ENCODE measurements at places on chromosomes 12 and 14.

DNA sequence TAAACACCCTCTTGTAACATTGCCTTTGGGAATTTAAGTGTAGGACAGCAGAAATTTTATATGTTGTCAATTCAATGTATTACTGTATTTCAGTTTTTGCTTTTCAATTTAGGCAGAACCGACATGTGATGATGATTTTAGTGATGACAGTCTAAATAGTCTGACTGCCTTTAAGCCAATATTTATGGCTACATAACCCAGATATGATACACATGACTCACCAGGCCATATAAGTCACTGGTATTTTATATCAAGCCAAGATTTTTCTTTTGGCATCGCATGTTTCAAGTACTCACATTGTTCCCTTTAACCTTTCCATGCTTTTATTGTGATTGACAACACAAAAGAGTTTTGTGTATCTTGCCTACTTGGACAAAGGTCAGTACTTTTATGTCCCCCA lies 13.6 kb upstream of the PPM1A start:
- DNase-seq = no peak

GRCh38 chr14:77007183-77007974 lies 21.1 kb downstream of the IRF2BPL start:
- DNase-seq = no peak

GRCh38 chr12:92574051-92574783 lies 128.6 kb upstream of the PLEKHG7 start:
- DNase-seq = no peak

DNA sequence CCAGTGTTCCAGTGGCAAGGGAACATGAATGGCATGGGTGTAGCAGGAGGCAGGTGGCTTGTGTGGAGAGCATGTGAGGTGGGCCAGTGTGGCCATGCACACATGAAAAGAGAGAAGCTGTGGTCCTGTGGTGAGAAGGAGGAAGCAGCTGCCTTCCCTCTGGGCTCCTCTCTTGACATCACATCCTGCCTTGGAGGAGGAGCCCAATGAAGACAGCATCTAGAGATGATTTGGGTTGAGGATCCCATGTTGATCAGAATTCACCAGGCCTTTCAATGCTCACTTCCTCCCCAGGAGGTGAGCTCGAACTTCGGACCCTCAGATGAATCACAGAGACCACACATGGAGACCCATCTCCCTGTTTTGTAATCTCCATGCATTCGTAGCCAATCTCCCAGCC lies 82.6 kb downstream of the LRRC74A start:
- DNase-seq = peak; percentile 21

DNA sequence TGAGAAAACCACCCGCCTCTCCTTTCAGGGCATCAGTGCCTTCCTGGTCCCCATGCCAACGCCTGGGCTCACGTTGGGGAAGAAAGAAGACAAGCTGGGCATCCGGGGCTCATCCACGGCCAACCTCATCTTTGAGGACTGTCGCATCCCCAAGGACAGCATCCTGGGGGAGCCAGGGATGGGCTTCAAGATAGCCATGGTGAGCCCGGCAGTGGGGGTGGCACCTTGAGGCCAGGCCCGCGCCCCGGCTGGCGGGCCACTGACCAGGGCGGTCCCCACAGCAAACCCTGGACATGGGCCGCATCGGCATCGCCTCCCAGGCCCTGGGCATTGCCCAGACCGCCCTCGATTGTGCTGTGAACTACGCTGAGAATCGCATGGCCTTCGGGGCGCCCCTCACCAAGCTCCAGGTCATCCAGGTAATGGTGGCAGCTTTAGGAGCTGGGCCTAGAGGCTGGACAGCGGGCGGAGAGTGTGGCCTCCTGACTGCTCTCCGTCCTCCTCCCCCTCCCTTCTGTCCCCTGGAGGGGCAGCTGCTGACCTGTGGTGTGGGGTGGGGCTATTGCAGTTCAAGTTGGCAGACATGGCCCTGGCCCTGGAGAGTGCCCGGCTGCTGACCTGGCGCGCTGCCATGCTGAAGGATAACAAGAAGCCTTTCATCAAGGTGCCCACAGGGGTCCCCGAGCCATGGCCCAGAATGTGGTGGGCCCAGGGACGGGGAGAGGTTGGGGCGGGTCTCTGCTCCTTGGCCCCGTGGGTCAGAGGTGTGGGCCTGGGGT lies 12.8 kb downstream of the ACADS start:
- DNase-seq = no peak

DNA sequence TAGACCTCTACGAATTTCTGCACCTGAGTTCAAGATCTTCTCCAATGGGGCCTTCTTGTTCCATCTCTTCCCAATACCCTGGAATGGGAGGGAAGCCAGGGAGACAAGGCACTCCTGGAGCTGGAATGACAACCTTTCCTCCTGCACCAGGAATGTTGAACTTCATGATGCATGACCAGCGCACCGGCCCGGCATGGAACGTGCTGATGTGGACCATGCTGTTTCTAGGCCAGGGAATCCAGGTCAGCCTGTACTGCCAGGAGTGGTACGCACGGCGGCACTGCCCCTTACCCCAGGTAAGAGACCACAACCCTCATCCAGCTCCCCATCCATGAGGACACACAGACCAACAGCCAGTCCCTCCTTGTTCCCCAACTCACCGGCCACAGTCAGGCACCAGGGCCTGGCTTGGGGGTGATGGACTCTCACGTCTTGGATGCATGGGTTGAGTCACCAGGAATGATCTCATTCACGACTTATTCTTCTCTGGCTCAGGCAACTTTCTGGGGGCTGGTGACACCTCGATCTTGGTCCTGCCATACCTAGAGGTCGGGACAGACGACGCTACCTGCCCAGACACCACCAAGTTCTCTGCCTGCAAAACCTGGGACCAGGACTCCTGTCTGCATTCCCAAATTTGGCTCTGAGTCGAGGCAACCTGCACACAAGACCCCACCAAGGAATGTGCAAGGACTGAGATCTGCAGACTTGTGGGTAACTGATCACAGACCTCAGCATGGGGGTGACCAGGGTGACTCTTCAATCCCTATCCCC lies 20.5 kb downstream of the SOAT2 start:
- DNase-seq = no peak

DNA sequence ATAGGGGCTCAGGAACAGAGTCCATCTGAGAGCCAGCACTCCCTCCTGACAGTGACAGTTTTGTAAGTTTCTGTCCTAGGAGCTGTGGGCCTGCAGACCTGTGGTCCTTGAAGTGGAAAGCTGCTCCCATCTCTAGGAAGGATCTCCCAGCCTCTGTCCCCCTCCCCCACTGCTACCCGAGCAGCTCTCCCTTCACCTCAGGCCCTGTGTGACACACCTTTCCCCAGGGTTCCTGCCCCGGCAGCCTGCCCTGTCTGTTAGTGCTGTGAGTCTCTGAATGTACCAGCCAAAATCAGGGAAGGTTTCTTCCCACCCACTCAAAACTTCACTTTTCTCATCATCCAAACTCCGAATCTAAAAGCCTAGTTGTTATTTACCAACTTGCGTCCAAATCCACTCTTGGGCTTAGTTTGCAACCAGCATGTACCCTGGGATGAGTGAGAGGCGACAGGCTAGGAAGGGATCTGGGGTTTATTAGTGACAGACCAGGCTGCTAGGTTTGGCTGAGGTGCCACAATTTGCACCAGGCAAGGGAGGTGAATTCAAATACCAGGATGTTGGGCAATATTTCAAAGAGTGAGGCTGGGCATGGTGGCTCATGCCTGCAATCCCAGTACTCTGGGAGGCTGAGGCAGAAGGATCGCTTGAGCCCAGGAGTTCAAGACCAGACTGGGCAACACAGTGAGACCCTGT lies 39.9 kb downstream of the NINJ2 start:
- DNase-seq = no peak

GRCh38 chr14:102348376-102348775 lies 14.3 kb downstream of the CINP start:
- no peak for DNase-seq

DNA sequence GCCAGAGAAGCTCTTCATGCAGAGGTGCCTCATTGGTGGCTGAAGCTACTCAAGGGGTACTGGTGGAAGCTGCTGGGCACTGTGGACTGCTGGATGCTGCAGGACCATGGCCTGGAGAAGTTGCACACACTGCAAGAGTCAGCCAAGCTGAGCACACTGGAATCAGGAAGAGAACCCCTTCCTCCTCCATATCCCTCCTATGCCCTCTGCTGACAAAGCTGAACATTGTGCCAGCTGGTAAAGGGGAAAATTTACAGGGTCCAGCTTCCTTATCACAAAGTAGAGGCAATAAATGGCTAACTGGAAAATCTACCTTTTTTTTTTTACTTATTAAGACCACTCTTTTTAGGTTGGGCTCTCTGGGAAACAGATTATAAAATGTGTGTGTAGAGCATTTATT lies 6.5 kb downstream of the CCDC175 start:
- DNase-seq = no peak

DNA sequence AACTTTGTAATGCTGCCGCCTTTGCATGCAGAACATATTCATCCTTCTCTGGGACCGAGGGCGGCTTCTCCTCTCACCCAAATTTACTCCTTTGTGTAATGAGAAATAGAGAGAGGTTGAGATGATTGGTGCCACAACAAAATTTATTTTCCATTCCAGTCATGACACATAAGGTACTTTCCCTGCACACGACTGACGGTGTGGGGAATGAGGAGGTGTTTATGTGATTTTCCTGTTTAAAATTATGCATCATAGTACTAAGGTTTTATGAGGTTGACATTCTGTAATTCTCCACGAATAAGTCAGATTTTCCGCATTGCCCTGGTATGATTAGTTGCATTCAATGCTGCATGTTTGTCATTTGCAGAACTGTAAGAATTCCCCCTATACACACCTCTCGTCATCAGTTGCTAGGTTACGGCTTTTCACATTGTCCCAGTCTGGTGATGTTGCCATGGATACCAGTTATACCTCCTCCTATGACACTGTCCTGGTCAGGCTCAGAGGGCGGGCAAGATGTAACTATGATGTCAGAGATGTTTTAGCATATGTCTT lies 23.1 kb downstream of the BICDL1 start:
- peak; percentile 92 for DNase-seq

GRCh38 chr12:1719139-1719538 lies 28.3 kb downstream of the ADIPOR2 start:
- no peak for DNase-seq

DNA sequence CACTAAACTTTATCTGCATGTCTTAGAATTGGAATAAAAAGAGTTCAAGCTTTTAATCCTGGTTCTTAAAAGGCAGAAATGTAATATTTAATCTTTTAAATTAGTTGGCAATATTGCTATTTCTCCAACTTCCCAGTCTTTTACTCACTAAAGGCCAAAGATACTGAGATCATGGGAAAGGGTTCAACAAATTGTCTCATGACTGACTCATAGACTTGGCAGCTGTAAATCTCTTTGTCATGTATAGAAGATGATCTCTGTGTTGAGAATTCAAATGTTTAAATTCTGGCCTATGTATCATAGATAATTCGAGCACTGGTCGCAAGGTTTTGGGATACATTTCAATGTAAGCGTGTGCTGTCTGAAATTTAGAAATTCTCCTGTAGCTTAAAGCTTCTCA lies 40.1 kb upstream of the STRAP start:
- no peak for DNase-seq

DNA sequence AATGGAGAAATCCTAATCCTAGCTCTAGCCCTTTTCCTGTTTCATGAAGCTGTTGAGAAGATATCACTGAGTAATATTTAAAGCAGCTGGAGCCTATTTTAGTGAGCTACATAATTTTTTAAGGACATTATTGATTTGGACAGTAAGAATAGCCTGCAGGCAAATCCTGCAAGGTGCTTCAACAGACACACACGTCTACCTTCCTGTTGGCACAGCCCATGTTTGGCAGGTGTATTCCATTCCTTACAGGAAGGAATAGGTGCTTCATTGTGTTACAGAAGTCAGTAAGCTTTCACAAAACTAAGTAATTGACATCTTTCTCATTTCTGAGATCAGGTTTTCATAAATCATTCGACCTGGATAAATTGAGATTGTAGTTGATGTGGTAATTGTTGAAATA lies 50.6 kb downstream of the FOXA1 start:
- no peak for DNase-seq

DNA sequence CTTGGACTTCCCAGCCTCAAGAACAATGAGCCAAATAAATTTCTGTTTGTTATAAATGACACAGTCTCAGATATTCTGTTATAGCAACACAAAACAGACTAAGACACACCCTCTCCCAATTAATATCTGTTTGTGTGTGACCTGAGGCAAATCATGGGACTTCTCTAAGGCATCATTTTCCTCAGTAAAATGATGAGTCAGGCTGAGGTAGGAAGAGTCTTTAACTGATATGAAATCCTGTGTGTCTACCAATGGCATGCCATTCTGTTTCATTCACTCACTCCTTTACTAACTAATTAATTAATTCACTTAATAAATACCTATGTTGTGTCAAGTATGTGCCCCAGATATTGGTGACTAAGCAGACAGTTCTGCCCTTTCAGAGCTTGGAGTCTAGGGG lies 258.4 kb upstream of the CRY1 start:
- DNase-seq = no peak

- peak; percentile 29 for DNase-seq
Observed at GRCh38 chr14:100239211-100239839, 381 bp downstream of the YY1 start.

DNA sequence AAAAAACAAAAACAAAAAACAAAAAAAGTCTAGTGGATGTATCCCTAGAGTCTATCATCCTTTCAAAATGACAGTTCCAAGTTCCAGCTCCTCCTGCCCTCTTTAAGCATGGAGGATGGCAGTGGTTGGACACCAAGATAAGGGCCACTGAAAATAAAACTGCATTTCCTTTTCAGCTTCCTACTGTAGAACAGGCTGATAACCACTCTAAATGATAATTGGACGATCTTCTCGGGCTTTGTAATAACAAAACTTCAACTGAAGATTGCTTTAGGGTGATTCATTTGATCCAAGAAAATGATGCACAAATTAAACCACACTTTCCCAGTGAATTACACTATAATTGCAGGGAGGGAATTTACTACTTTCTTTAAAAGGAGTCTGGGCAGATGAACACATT lies 42.2 kb upstream of the CRACR2A start:
- DNase-seq = no peak

DNA sequence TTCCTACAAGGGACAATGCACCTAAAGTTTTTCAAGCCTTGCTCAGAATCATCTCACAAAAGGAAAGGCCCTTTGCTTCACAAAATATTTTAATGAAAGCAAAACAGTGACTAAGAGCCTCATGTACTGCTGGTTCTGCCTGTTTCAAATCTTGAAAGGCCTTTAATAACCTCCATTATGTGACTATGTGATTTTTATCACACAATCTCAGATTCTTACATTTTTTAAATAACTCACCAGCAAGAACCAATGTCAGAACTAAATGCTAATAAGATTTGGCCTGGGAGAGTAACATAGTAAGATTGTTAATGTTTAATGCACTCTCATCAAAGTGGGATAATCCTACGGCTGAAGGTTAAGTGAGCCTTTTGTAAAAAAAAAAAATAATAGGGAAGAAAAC lies 378.9 kb downstream of the RGS6 start:
- DNase-seq = no peak

DNA sequence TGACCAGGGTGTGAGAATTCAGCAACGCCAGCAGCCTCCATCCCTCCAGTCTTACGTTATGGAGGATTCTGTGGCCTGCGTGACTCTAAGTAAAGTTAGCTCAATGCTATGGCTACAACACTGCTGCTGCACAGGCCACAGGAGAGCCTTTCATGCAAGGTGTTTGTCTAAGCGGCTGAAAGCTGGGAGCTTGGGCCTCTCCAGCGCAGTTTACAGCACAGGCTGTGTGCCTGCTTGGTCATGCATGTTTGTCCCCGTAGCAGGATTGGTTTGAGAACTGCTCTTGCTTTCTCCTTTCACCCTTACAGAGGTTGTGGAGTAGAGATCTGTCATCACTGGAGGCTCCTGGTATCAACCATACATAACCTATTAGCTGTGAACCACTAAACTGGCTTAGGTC lies 113.1 kb upstream of the TMCC3 start:
- DNase-seq = no peak

- no peak for DNase-seq
Observed at GRCh38 chr14:68860771-68861170, 67.9 kb upstream of the ZFP36L1 start.
